ENCODE measurements at places on chromosomes 12 and 14. TPM values are rescaled to one million over a fixed set of nuclear protein-coding genes. Genes with fewer than 3 reads are reported as not detected.

Gene DCN
- not detected for total RNA-seq

Gene BCL2L14
- not detected for total RNA-seq

Gene REM2
- 8.1 TPM for total RNA-seq

Gene CLMN
- 2.0 TPM for total RNA-seq

Gene AHNAK2
- 0.05 TPM for total RNA-seq

DNA sequence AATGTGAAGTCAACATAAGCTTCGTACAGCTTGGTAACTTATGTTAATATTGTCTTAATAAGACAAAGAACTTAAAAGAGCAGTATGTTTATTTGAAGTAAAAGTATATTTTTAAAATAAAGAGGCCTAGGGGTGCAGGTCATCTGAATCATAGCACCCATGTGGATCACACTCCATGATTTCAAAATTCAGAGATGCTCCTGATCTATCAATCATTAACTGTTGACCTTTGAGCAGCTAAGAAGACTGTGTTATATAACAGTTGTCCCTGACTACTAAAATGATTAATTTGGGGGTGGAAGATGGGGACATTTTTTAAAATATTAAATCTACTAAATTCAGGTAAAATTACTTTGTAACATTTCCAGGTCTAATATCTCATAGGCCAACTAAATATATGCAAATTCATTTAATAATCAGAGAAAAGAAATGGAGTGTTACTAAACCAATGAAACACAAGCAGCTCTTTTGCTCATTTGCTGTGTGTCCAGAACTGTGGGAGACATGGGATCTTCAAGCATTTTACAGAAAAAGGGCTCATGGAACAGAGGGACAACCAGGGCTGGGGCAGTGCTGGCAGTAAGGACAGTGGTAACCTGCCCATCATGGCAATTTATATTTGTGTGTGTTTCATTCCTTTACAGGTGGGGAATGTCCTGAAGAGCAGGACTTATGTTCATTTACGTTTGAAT lies 120.7 kb upstream of the PCED1B start:
- H3K27me3 ChIP-seq, result no peaks in the 10 kb centered on the region
- no peaks in the 10 kb centered on the region for H3K4me1 ChIP-seq
- H3K4me3 ChIP-seq, result no peak overlapping the region
- no peaks in the 10 kb centered on the region for H3K36me3 ChIP-seq
- DNase-seq, result no peak
- H3K27ac ChIP-seq, result no peak overlapping the region
